ENCODE measurements at places on chromosomes 11 and 22.

DNA sequence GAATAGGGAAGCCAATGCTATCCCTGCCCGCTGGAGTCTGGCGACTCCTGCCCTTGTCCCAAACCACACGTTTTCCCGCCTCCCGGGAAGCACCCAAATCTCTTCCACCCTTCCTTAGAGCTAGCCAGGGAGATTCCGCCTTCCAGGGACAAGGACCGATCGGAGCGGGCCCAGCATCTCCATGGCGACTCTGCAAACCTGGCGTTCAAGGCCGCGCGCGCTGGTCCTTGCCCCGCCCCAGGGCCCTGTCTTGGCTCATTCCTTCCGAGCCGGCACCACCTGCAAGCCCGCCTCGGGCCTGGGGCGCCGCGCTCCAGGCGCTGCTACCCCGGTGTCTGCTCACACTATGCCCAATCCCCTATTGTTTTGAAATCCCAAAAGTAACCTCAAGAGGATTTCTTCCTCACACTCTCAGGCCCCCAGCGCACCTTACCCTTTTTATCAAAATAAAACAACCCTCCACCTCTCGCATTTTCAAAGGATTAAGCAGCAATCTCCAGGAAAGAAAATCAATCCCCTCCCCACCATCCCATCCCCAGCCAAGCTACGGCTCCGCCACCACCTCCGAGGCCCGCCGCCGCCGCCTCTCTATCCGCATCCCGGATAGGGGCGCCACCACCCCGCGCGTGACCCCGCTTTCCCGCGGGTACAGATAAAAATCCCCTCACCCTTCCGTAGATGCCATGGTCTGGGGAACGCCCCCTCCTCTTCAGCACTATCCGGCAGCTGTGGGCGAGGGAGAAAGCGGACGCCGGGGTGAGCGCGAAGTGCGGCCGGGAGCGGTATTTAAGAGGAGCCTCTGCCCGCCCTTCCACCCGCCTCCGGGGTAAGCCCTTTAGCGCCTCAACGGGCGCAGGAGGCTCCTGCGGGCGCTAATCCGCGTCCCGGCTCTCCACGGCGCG lies 825 bp downstream of the SLC1A2 start:
- H3K4me1 ChIP-seq: no peaks in the 10 kb centered on the region
- DNase-seq: no peak
- no peaks in the 10 kb centered on the region for H3K36me3 ChIP-seq
- peak overlapping the region; percentile 57 for H3K4me3 ChIP-seq
- no peak overlapping the region for H3K27ac ChIP-seq

DNA sequence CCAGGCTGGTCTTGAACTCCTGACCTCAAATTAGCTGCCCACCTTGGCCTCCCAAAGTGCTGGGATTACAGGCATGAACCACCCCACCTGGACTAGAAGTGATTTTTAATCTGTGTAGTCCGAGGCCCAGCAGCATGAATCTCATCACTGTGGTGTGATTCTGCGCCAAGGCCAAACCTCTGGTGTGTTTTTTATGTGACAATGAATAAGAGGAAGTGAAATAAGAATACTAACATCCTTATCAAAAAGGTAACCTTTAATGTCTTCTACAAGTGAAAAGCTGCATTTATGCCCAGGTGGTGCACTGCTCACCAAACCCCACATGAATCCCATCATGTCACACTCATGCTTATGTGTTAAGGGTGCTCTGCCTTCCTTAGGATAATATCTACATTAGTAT lies 77.1 kb upstream of the OR9Q1 start:
- no peaks in the 10 kb centered on the region for H3K36me3 ChIP-seq
- no peak for DNase-seq
- H3K4me1 ChIP-seq: no peaks in the 10 kb centered on the region
- H3K4me3 ChIP-seq: no peak overlapping the region

DNA sequence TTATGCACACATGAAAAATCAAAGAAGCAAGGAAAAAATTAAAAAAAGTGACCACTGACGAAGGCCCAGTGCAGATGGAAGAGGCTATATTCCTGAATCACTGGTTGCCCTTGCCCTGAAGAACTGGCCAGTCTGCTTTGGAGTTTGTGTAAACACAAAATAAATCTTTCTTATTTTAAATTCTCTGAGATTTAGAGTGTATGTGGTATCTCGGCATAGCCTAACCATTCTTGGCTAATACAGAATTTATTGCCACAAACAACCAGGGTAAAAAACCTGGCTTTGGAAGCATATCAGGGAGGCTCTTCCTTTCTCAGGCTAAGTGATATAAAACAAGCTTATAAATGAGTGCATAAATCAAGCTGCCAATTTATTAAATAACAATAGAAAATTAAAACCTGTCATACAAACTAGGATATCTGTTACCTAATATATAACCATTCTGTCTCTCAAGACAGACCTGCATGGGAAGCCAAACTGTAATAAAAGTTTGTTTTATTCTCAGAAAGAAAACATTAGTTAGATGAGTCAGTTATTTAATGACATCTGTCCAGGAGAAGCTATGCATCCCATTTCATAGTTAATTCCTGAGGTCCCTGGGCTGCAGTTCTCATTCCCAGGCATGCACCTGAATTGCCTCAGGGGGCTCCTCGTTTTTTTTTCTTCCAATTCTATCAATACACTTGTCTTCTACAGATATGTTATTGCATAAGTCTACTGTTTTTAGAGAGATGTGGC lies 6.1 kb upstream of the TMEM135 start:
- DNase-seq: no peak
- no peak overlapping the region for H3K4me3 ChIP-seq
- H3K27ac ChIP-seq: no peak overlapping the region
- H3K4me1 ChIP-seq: no peaks in the 10 kb centered on the region
- no peaks in the 10 kb centered on the region for H3K36me3 ChIP-seq

- no peak overlapping the region for H3K4me3 ChIP-seq
Measured at GRCh38 chr11:122701143-122701542, 45.6 kb downstream of the UBASH3B start.

GRCh38 chr22:28674121-28674563 lies 5.5 kb downstream of the TTC28 start:
- H3K36me3 ChIP-seq: no peaks in the 10 kb centered on the region
- peak; percentile 61 for DNase-seq
- no peak overlapping the region for H3K4me3 ChIP-seq
- no peak overlapping the region for H3K27ac ChIP-seq
- H3K27me3 ChIP-seq: no peaks in the 10 kb centered on the region

DNA sequence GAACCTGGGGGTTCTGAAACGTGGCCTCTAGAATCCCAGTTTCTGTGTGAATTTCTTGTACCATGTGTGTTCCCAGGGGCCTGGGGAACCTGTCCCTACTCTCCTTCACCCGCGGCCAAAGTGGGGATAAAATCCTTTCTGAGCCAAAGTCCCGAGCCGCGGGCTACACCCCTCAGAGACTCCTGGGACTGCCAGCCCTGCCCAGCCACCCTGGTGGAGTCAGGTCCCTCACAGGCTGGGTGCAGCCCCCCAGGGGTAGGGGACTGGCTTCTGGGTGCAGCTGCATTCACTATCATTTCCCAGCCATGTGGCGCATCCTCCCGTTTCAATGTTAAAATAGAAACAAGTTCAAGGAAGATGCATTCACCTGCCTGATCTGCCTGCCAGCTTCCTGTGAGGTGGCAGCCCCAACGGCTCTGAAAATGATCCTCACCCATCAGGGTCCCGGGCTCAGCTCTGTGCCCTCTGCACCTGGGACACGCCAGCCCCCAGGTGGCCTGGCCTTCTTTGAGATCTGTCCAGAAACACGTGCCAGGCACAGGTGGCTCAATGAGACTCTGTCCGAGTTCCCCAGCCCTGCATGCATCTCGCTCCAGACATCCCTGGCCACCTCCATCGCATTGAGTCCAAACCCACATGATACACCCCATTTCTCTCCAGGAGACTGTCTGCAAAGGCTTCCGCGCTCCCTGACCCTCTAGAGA lies 338.8 kb downstream of the CTTN start:
- H3K27me3 ChIP-seq: no peaks in the 10 kb centered on the region
- no peaks in the 10 kb centered on the region for H3K4me1 ChIP-seq
- H3K27ac ChIP-seq: no peak overlapping the region
- DNase-seq: no peak
- no peak overlapping the region for H3K4me3 ChIP-seq
- no peaks in the 10 kb centered on the region for H3K36me3 ChIP-seq

DNA sequence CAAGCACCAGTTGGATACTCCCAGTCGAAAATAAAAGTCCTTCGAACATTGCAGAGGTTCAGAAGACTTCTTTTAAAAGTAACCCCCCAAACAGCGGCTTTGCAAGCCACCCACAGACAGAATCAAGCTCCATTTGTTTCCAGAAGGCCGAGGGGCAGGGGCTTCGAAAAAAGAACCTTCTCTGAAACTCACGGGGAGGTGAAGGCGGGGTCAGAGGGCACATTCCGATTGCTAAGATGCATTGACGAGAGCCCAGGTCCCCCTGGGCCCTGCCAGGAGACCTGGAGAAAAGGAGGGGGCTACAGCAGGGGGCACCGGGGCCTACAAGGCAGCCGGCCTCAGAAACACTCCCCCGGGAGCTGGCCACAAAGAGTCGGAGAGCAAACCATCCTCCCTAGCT lies 306.8 kb downstream of the MN1 start:
- no peaks in the 10 kb centered on the region for H3K4me1 ChIP-seq
- no peak overlapping the region for H3K27ac ChIP-seq
- no peaks in the 10 kb centered on the region for H3K36me3 ChIP-seq
- H3K4me3 ChIP-seq: no peak overlapping the region
- no peaks in the 10 kb centered on the region for H3K27me3 ChIP-seq
- DNase-seq: no peak

DNA sequence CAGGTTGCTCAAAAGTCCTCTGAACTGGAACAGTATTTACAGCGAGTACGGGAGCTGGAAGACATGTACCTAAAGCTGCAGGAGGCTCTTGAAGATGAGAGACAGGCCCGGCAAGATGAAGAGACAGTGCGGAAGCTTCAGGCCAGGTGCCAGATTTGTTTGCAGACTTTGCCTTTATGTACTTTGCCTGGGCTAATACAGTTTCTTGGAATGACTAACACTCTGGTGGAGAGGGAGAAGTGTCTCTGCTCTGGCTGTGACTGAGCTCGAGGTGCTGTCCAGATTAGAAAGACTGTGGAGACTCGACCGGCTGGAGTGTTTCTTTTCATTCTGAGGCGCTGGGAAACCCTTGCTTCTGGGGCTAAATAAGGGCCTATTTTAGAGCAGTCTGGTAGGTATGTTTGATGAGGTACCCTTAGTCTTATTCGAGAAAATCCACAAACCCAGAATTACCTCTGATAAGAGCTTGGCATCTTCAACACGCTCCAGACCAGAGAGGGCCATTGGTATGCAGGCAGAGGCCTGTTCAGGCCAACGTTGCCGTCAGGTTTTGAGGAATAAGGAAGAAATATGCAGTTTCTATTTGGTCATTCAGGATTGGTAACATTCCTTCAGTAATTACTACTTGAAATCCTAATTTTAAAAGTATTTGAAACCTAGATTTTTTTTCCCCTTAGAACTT lies 76.5 kb downstream of the SWAP70 start:
- no peak overlapping the region for H3K4me3 ChIP-seq
- H3K27me3 ChIP-seq: no peaks in the 10 kb centered on the region
- peaks cover 13% of the 10 kb centered on the region for H3K36me3 ChIP-seq
- no peaks in the 10 kb centered on the region for H3K4me1 ChIP-seq
- H3K27ac ChIP-seq: no peak overlapping the region

DNA sequence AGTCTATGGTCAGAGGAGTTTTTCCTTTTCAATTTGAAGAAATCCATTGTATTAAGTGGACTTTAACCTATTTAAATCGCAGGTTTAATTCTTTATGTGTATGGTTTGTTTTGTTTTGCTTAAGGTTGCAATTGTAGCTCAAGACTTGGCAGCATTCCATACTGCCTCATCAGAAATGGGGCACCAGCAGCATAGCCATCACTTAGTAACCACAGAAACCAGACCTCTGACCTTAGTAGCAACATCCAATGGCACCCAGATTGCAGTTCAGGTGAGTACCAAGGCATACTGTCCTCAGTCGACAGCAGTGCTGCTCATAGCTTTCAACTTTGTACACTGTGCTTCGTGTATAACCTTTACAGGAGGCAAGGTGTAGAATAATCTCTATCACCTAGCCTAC lies 48.4 kb upstream of the WEE1 start:
- no peak overlapping the region for H3K27ac ChIP-seq
- DNase-seq: no peak
- no peak overlapping the region for H3K4me3 ChIP-seq
- peaks cover 13% of the 10 kb centered on the region for H3K4me1 ChIP-seq
- no peaks in the 10 kb centered on the region for H3K36me3 ChIP-seq
- no peaks in the 10 kb centered on the region for H3K27me3 ChIP-seq

GRCh38 chr11:15837901-15838489 lies 518.4 kb downstream of the SOX6 start:
- no peak overlapping the region for H3K4me3 ChIP-seq
- no peaks in the 10 kb centered on the region for H3K4me1 ChIP-seq
- H3K27me3 ChIP-seq: no peaks in the 10 kb centered on the region
- no peak overlapping the region for H3K27ac ChIP-seq
- no peak for DNase-seq

- no peaks in the 10 kb centered on the region for H3K27me3 ChIP-seq
- DNase-seq: peak; percentile 49
- H3K4me3 ChIP-seq: no peak overlapping the region
Measured at GRCh38 chr11:116993599-116993998, 104.6 kb downstream of the SIK3 start.

DNA sequence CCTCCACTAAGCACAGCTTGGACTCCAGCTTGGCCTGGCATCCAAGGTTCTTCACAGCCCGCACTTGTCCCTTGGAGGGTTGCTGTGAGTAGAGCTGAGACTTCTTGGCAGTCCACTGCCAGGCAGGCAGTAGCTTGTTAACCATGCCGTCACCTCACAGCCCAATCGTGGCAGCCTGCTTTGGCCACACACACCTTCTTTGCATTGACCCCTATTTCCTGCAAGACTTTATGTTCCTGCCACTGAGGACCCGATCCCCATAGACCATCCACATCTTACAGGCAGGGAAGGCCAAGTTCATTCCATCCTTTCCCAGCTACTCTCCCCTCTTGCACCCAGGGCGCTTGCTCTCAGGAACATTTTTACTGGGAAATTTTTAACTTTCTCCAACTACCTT lies 2.5 kb upstream of the PYGM start:
- no peak for DNase-seq
- no peak overlapping the region for H3K27ac ChIP-seq
- peaks cover 27% of the 10 kb centered on the region for H3K36me3 ChIP-seq
- no peaks in the 10 kb centered on the region for H3K27me3 ChIP-seq

DNA sequence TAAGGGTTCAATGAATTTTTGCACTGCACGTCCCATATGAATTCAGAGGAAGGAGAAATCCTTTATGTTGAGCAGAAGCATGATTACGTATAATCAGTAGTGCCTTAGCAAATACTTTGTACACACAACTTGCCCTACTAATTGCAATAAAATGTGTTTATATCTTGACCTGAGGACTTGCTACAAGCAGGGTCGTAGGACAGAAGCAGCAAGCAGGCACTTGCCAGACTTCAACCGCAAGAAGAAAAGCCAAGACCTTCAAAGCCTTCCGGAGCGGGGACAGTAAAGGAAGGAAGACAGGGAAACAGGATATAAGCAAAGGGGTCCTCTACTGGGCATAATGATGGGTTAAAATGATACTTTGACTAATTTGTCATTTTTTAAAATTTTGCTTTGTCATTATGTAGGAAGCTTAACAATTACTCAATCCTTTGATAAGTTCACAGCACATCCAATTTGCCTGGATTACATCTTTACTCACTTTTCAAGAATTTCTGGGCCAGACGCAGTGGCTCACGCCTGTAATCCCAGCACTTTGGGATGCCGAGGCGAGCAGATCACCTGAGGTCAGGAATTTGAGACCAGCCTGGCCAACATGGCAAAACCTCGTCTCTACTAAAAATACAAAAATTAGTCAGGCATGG lies 23.2 kb upstream of the UBASH3B start:
- H3K4me3 ChIP-seq: no peak overlapping the region
- H3K27ac ChIP-seq: no peak overlapping the region
- H3K27me3 ChIP-seq: no peaks in the 10 kb centered on the region
- peak; percentile 27 for DNase-seq
- no peaks in the 10 kb centered on the region for H3K4me1 ChIP-seq
- H3K36me3 ChIP-seq: no peaks in the 10 kb centered on the region

Data from fibroblast of lung (primary cell).